ENCODE measurements at places on chromosomes 3 and 15.
A peak's percentile ranks its signal among the peaks of the same experiment; 100 is the strongest.

- DNase-seq = no peak
Observed at GRCh38 chr3:127615631-127616305, 13.2 kb upstream of the PODXL2 start.

GRCh38 chr3:186843039-186843432 is 526 bp downstream of the ADIPOQ start:
- DNase-seq = no peak

DNA sequence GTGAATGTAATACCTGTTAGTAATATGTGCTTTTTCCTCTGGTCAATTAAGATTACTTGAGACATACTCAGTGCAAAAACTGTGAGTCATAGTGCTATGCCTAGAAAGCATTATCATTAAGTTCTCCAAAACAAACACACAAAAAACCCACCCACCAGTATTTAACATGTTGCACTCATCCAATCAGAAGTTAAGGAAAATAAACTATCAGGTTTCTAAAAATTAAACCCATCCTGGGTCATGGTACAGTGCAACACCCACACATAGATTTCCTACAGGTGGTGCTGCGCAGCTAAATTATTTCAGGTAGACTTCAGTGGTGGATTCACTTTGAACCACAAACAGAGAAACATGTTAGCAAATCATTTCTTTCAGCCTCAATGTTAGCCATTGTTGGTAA is 264.4 kb upstream of the VEPH1 start:
- no peak for DNase-seq

GRCh38 chr15:56718560-56718959 is 14.7 kb downstream of the ZNF280D start:
- DNase-seq = no peak

DNA sequence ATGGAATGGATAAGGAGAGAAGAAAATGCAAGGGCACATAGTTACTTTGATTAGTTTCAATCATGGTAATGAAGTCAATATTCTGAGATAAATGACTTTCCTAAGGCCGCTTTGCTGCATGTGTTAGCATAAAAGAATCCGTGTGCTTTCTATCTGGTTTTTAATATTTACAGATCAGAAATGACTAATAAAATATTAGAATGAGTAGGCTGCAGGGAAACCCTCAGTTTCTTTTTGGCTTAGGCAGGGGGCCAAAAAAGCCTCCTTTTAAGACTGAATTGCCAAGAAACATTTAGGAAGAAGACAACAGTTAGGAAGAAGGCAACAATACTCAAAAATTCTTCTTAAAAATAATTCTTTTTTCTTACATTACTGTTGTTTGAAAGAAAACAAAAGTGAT is 11.6 kb downstream of the NEK11 start:
- DNase-seq = no peak

DNA sequence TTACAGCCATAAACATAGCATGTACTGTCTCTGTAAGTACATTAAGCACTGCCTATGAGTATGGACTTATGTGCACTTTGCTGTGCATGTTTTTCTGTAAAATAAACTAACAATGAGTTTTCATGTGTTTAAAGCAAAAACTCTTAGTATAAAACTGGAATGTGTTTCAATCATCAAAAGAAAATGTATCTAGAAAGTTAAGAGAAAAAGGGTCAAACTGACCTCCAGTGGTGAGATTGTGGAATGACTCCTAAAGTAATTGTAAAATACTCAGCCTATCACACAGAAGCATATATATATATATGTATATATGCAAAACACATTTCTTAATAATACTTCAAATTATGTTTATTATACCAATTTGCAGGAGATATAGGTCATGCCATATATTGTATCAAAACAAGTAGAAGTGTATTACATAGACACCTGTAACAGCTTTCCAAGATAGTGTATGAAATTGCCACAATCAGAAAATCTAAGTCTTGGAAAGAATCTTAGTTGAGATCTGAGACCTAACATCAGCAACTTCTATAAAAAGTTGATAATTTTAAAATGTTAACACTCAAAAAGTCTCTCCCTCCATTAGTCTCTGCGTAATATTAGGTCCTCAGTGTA is 199.6 kb downstream of the FMN1 start:
- DNase-seq = no peak

DNA sequence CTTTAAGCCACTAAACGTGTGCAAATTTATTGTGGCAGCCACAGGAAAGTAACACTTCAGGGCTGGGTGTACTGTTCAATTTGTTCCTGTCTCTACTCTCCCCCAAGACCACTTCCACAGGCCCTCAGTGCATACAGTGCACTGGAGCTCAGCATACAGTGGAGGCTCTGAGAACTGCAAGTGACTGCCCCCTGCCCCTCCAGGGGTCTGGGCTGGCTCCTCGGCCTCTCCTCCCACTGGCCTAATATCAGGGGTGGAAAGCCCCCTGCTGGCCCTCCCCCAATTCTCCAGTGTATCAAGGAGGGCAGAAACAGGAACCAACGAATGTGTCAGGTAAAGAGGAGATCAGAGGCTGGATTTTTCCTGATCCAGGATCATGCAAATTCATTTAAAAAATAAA is 19.9 kb upstream of the HEG1 start:
- no peak for DNase-seq

DNA sequence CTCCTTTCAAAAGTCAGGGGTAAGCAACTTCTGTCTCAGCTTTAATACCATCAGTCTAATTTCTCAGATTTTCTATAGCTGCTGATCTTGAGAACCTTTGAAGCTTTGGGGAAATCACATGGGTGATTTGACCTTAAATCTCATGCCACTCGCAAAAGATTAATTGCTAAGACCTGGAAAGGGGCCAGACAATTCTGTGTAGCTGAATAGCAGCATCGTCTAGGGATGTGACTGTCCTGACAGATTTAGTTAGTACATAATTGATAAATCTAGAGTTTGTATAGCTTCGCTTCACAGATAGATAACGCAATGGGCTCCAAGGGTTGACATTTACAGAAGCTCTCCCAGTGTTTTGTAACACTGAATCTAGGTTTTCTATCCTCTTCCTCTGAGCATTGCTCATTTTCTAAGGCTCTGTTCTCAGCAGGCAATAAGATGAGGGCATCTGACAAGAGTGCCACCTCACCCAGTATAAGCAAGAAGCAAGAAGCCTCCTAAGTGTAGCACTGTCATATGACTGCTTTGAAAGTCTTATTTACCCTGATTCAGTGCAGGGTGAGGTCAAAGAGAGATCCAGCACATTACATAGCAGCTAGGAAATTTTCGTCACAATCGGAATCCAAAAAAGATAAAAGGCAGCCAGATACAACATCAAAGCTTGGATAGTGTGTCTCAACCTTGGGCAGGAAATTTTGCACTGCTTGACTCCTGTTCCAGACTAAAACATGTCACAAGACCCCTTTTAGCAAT is 47.7 kb upstream of the DUT start:
- no peak for DNase-seq

DNA sequence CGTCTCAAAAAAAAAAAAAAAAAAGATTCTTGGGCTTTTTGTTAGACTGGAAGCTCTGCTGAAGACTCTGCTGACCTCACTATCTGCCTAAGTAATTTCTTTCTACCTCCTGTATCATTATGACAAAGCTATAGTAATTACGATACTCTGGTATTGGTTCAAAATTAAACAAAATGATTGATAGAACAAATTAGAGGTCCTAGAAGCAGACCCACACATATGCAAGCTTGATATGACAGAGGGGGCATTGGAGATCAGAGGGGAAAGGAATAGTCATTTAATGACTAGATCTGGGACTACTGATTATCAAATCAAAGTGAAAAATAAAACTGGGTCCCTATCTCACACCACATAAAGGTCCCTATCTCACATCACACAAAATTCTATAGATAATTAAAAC is 21.9 kb upstream of the AP3B2 start:
- no peak for DNase-seq

DNA sequence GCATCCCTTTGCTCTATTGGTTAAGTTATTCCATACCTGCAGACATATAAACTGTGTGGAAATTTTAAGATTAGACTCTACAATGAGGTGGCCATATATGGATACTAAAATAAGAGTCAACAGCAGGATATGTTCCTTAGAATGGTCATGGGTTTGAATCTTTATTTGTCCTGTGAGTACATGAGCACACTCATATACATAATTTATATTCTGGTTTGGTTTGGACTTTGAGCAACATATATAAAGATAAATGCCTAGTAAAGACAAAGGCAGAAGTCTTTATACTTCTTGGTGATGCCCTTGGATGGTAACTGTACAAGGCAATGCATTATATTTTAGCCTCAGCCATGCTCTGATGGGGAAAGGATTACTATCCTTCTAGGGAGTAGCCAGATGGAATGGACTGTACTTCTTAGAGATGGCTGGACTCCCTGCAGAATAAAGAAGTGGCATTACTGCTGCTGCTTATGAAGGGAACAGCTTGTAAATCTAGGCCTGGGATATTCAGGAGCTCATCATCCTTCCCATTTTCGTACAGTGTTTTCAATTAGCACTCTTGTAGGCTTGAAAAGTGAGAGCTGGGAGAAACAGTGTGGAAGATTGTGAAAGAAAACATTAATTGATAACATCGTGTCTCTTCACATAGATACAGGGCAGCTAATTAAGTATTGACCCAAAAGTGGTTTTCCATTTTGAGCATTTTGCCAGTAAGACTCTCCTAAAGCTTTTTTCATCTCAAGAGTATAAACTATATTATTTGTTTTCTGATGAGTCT is 60.4 kb downstream of the HMG20A start:
- no peak for DNase-seq

DNA sequence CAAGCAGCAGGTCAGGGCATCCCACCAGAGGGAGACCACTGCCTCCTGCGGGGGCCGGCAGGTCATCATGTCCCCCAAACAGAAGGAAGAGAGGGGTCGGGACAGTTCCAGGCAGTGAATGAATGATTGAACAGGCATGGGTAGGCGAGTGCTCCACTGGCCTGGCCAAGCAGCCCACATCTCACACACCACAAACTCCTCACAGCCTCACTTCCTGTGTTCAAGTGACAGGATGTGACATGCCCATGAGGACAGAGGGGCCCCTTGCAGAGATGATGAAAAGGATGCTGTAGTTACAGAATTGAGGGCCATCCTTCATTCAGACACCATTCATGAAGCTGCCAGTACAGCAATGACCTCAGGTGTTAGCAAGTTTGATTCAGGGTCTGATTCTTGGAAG is 3.7 kb downstream of the IQSEC1 start:
- no peak for DNase-seq

DNA sequence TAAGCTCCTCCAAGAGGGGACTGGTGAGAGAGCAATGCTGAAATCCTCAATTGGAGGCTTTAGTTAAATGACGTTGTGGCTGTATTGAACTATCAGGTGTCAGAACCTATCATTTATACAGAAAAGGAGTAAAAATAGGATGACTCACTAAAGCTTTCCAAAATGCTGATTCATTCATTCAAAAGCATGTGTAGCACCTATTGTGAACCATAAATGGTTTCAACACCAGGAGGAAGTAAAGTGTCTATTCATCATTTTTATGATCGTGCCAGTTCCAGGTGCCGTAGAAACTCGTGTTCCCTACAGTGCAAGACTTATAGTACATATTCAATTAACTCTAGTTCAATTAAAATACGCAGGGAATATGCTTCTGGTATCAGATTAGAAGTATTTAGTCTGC is 66.5 kb upstream of the ARRDC4 start:
- no peak for DNase-seq

DNA sequence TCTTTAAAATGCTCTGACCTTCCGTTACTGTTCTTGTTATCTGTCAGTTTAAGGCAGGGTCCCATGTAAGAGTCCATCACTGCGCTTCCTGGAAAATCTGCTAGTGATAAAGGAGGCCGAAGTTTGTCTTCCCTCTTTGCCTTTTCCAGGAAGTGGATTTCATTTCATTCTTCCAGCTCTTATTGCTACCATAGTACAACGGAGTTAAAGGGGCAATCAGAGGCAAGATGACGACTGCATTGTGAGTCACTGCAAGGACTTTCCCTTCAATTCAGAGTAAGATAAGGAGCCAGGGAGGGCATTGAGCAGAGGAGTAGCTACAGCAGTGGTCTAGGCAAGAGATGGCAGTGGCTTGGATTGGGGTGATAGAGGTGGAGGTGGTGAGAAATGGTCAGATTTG is 17.2 kb upstream of the DET1 start:
- DNase-seq = no peak

GRCh38 chr3:128617557-128618397 is 32.8 kb downstream of the RPN1 start:
- DNase-seq = peak; percentile 100

DNA sequence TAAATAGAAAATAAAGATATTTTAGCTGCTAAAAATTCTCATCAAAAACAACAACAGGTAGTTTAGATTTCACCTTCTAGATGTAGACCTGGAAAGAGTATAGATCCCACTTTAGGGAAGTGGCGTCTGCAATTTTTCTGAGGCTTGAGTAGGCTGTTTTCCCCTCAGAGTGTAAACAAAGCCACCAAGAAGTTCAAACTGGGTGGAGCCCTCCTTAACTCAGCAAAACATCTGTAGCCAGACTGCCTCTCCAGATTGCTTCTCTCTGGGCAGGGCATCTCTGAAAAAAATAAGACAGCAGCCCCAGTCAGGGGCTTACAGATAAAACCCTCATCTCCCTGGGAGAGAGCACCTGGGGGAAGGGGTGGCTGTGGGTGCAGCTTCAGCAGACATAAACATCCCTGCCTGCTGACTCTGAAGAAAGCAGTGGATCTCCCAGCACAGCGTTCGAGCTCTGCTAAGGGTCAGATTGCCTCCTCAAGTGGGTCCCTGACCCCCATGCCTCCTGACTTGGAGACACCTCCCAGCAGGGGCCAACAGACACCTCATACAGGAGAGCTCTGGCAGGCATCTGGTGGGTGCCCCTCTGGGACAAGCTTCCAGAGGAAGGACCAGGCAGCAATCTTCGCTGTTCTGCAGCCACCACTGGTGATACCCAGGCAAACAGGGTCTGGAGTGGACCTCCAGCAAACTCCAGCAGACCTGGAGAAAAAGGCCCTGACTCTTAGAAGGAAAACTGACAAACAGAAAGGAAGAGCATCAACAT is 259.6 kb downstream of the STXBP5L start:
- no peak for DNase-seq

GRCh38 chr3:57221883-57222282 is 5.6 kb upstream of the APPL1 start:
- DNase-seq = no peak

DNA sequence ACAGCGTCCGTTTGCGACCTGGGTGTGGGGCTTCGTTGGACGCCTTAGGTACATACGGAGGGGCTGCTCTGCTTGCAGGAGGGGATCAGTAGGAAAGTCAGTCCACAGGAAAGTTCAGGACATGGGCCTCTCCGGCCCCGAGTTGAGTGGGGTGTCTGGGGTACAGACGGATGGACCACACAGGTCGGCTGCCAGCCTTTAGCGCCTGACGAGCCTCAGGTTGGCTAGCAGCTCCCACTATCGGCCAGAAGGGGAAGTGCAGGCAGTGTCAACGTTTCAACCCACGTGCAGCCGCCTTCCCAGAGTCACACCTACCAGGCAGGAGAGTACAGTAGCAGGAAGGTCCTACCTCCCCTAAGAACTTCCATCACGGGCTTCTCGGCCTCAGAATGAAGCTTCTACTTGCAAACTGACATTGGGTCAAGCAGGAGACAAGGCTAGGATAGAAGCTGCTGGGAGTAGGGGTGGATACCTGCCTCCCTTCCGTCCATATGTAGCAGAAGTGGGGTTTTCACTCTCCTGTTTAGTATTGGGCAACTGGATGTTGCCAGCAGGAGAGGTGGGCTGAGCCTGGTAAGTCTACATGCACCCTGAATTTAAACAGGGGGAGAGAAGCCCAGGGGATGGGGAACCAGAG is 1.8 kb upstream of the SCN5A start:
- DNase-seq = peak; percentile 81

- no peak for DNase-seq
Observed at GRCh38 chr15:58203537-58203936, 65.4 kb downstream of the AQP9 start.

- DNase-seq = no peak
Observed at GRCh38 chr3:137110392-137110996, 152.7 kb downstream of the IL20RB start.

GRCh38 chr15:101159096-101159935 is 92.5 kb downstream of the CHSY1 start:
- no peak for DNase-seq
